ENCODE measurements at places on chromosomes 13 and 19.
A peak's percentile ranks its signal among the peaks of the same experiment; 100 is the strongest.

DNA sequence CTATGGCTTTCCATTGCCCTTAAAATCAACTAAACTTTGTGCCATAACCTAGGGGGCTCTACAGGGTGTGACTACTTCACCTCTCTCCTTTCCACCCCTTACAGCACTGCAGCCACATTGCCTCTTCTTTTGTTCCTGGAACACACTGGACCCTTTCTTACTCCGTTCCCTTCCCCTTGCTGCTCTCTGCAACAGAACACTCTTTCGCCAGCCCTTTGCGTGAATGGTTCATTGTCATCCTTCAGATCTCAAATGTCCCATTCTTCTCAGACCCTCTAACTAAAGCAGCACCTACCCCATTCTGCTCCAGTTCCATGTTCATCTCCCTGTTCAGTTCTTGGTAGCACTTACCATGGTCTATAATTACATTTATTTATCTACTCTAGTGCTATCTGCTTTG lies 208.3 kb downstream of the OXGR1 start:
- DNase-seq = peak; percentile 56

DNA sequence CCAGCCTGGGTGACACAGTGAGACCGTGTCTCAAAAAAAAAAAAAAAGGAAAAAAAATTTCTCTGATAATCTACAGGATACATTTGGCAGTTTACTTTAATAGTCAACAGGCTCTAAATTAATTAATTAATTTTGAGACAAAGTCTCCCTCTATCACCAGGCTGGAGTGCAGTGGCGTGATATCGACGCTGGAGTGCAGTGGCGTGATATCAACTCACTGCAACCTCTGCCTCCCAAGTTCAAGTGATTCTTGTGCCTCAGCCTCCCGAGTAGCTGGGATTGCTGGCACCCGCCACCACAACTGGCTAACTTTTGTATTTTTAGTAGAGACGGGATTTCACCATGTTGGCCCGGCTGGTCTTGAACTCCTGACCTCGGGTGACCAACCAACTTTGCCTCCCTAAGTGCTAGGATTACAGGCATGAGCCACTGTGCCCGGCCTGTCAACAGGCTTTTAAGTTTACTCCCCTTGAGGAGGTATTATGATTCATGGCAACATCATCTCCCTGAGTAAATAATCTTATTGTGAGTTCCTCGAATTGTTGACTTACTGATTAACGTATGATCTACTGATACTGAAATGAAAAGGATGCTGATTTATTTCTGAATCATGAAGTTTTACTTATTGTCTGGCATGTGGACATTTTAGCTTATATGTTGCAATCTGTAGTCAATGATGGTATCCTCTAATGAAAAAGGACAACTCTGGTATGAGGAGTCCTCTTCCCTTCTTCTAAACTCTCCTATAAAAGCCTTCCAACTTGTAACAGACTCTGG lies 21.3 kb upstream of the MTRF1 start:
- no peak for DNase-seq

DNA sequence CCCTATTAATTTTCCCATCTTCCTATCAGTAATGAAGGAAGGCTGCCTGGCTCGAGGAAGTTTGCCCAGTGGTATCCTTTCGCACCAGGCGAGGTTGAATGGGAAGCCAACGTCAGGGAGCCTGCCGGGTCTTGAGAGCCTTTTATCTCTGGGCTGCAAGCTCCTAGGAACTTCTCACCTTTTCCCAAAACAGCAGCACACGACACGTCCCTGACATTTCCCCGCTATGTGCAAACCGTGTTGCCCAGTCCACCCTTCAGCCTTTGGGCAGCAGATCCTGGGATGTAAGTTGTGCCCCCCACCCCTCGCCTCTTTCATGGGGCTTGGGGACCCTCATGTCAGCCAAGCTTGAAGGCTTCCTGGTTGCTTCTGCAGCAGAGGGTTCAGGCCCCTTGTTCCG lies 179.1 kb downstream of the ZNF536 start:
- DNase-seq = no peak

DNA sequence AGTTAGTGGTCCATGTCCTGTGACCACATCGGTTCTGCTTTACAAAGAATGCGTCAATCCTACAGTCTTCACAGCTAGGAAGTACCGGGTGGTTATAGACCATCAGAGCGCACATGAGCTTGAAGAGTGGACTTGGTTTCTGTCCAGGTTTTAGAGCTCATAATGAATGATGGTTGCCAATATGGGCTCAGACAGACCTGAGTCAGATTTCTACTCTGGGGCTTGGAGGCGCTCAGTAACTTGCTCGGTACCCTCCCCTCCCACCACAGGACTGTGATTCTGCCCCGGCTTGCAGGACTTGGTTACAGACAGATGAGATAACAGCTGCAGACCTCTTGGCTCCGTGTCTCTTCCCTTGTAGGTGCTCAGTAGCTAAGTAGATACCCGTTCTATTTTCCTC lies 284.7 kb downstream of the TSHZ3 start:
- no peak for DNase-seq

- DNase-seq = no peak
Measured at GRCh38 chr19:54383330-54383729, 18.6 kb upstream of the LAIR1 start.

DNA sequence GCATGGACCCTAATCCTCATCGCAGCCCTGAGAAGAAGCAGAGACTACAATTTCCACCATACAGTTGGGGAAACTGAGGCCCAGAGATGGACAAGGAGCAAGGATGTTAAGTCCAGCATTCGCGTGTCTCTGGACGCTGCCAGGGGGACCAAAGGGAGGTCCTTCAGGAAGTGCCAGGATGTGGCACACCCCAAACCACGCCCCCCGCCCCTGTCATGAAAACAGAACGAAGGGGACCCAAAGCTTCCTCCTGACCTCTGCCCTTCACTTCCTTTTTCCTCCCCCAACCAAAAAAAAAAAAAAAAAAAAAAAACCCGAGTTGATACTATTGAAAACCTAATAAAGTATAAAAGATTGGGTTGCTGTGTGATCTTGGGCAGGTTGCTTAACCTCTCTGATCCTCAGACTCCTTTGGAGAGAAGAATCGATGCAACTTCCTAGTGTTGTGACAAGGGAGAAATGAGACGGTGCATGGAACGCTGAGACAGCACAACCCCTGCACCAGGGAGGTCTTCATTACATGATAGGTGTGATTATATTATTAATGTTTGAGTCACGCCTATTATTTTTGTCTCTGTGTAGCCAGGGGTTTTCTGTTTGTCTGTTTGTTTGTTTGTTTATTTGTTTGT lies 2.7 kb upstream of the ZBTB7A start:
- no peak for DNase-seq

GRCh38 chr19:438416-438958 lies 22.3 kb downstream of the SHC2 start:
- DNase-seq = no peak

- DNase-seq = no peak
Measured at GRCh38 chr19:3265432-3265831, 41.0 kb downstream of the CELF5 start.
